CD4-positive, alpha-beta T cell treated with Interferon alpha-2 for 1 hour (primary cell): ENCODE measurements at places on chromosomes 13 and 19.

GRCh38 chr13:23642110-23642509, 71.9 kb downstream of the TNFRSF19 start:
- no peak for DNase-seq

GRCh38 chr13:111856571-111856970, 210.4 kb upstream of the SOX1 start:
- DNase-seq: no peak

DNA sequence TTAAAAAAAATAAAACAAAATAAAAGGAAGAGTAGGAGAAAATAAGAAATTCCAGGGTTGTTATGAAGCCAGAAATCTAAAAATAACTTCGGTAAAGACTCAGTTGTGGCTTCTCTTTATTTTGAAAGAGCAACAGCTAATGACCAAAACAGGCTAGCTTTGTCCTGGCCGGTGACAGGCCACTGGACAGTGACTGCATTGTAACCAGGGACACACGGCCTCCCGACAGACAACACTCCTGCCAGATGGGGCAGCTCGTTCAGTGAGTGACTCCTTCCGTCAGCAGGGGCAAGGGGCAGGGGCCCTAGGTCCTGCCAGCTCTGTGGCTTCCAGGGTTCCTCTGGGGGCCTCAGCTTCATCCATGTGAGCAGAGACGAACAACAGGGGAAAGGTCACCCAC, 173.4 kb downstream of the KATNAL1 start:
- no peak for DNase-seq

GRCh38 chr13:100182900-100183490, 94.1 kb downstream of the PCCA start:
- peak; percentile 4 for DNase-seq

DNA sequence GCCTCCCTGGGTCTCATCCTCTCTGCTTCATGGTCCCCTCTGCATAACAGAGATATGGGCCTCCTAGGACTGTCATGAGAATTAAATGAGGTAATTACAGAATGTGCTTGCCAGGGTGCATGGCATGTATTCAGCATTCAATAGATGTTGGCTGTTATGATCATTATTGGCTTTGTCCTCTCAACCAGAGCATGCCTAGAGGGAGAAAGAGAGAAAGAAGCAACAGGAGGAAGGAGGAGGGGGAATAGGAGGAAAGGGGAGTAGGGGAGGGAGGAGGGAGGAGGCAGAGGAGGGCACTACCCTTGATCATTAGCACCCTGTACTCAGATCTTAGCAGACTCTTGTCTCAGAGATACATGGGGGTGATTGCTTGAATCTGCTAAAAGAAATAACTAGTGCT, 41.0 kb upstream of the SIAH3 start:
- DNase-seq: no peak

DNA sequence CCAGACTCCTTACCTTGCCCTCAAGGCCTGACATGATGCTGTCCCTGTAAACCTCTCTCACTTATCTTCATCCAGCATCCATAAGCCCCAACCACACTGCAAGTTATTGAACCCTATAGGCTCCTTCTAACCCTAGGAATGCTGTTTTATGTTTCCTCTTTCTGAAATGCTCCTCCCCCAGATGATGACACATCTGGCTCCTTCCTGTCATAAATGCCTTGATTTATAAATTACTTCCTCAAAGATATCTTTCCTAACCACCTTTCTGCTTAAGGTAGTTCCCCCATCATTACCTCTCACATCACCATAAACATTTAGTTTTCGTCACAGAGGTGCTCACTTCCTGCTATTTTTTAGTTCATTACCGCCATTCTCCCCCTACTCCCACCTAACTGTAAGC, 12.3 kb downstream of the RUBCNL start:
- no peak for DNase-seq
